CD8-positive, alpha-beta T cell (primary cell): ENCODE measurements at places on chromosomes 11 and 22. TPM values are rescaled to one million over a fixed set of nuclear protein-coding genes. Genes with fewer than 3 reads are reported as not detected.

Gene TRIM6
- total RNA-seq, result not detected

Gene SMTNL1
- total RNA-seq, result not detected

Gene CCDC34
- total RNA-seq, result 0.89 TPM

Gene VSTM5
- not detected for total RNA-seq

Gene UQCR10
- 24.5 TPM for total RNA-seq

Gene RCN1
- total RNA-seq, result 8.2 TPM

Gene P2RX3
- total RNA-seq, result not detected

Gene COA4
- 22.0 TPM for total RNA-seq

Gene TRIM29
- not detected for total RNA-seq

Gene CCDC157
- 11.7 TPM for total RNA-seq

Gene VSIG10L2
- not detected for total RNA-seq

Gene PKP3
- total RNA-seq, result not detected

Gene CABP7
- total RNA-seq, result 0.52 TPM

Gene MOV10L1
- total RNA-seq, result not detected

Gene MMP11
- total RNA-seq, result 1.9 TPM

Gene DDX25
- total RNA-seq, result not detected

Gene CDCA5
- total RNA-seq, result 1.2 TPM

Gene KRTAP5-2
- total RNA-seq, result not detected

Gene NLRX1
- 5.1 TPM for total RNA-seq

Gene NCF4
- total RNA-seq, result 1.4 TPM

Gene RPS6KA4
- total RNA-seq, result 10.1 TPM

Gene TEX54
- not detected for total RNA-seq

Gene TRIM49D2
- not detected for total RNA-seq

Gene ANGPTL5
- total RNA-seq, result not detected

Gene WNT7B
- not detected for total RNA-seq

Gene MICAL2
- 15.8 TPM for total RNA-seq

Gene TNNI2
- 0.60 TPM for total RNA-seq

Gene EMSY
- total RNA-seq, result 20.7 TPM

Gene KCNC1
- not detected for total RNA-seq

Gene MUC5AC
- not detected for total RNA-seq

Gene TMEM151A
- total RNA-seq, result 0.19 TPM

Gene RIC8A
- 165 TPM for total RNA-seq

Gene BSX
- total RNA-seq, result not detected

Gene KIAA0930
- 6.6 TPM for total RNA-seq

Gene MAP6
- total RNA-seq, result not detected

Gene KRTAP5-7
- total RNA-seq, result not detected

Gene SYT8
- total RNA-seq, result not detected

Gene KRTAP5-11
- total RNA-seq, result not detected

Gene CAT
- total RNA-seq, result 8.2 TPM

Gene C11orf16
- not detected for total RNA-seq

Gene SLC6A5
- total RNA-seq, result not detected

Gene PANX2
- 0.16 TPM for total RNA-seq

Gene TMEM86A
- 5.2 TPM for total RNA-seq

Gene FUT4
- 4.7 TPM for total RNA-seq

Gene SLC17A6
- total RNA-seq, result not detected

Gene TRPM5
- total RNA-seq, result 0.64 TPM

Gene CBX7
- total RNA-seq, result 37.2 TPM

Gene MPEG1
- total RNA-seq, result 0.65 TPM

Gene CACNA1I
- 5.5 TPM for total RNA-seq

Gene PIWIL4
- total RNA-seq, result 0.89 TPM

Gene PANX3
- not detected for total RNA-seq

Gene DLG2
- total RNA-seq, result 2.3 TPM
